ENCODE measurements at places on chromosomes 3 and 15.

- no peak for DNase-seq
Measured at GRCh38 chr3:123373474-123373987, 75.4 kb downstream of the ADCY5 start.

- DNase-seq = no peak
Measured at GRCh38 chr3:157871838-157872460, 234.3 kb downstream of the SHOX2 start.

- DNase-seq = no peak
Measured at GRCh38 chr3:41323467-41324155, 124.3 kb downstream of the CTNNB1 start.

GRCh38 chr3:39183211-39184080 lies 8.9 kb downstream of the XIRP1 start:
- DNase-seq = no peak

- no peak for DNase-seq
Measured at GRCh38 chr15:68584756-68585573, 6.2 kb downstream of the CORO2B start.

- no peak for DNase-seq
Measured at GRCh38 chr3:4584456-4585249, 91.5 kb downstream of the ITPR1 start.

DNA sequence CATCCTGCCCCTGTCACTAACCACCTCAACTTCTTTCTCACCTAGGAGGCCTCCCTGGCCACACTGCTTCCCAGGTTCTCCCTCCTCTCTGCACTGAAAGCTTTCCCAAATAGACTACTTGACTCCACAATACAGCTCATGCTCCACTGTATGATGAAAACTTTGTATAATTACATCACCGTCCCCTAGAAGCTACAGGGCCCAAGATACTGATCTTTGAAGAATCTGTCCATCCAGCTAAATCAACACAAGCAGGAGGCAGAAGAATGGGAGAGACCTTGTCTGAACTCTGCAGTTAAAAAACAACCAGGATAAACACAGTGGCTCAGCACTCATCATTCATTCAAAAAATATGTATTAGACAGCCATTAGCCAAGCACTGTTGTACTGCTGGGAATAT lies 26.4 kb upstream of the RPS17 start:
- DNase-seq = no peak

GRCh38 chr3:131107637-131108433 lies 81.2 kb downstream of the NEK11 start:
- no peak for DNase-seq

DNA sequence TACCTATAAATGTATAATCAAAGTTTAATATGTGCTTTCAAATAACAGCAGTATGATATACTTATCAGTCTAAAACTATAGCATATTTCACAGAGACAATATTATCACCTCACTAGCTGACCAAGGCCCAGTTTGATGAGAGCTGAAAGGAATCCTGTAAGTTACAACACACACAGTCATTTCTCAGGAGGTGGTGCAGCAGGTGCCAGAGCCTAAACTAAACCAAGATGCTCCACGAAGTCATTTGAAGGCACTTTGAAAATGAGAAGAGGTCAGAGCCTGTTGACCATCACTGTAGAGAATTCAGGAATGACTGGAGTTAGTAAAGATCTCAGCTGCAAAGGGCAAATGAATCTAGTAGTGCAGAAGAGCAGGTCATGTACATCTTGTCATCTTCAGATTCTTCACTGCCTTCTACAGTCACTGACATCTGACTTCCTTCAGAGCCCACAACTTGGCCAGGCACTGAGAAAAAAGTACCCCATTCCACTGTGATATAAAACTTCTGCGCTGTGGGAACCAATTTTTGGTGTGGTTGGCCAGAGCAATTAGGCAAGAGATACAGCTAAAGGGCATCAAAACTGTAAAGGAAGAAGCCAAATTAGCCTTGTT lies 7.9 kb downstream of the GBE1 start:
- no peak for DNase-seq

GRCh38 chr3:116045314-116045713 lies 400.0 kb downstream of the LSAMP start:
- DNase-seq = no peak

- DNase-seq = no peak
Measured at GRCh38 chr15:42071717-42072116, 22.6 kb downstream of the PLA2G4D start.

- DNase-seq = no peak
Measured at GRCh38 chr3:87267953-87268645, 8.3 kb downstream of the POU1F1 start.

DNA sequence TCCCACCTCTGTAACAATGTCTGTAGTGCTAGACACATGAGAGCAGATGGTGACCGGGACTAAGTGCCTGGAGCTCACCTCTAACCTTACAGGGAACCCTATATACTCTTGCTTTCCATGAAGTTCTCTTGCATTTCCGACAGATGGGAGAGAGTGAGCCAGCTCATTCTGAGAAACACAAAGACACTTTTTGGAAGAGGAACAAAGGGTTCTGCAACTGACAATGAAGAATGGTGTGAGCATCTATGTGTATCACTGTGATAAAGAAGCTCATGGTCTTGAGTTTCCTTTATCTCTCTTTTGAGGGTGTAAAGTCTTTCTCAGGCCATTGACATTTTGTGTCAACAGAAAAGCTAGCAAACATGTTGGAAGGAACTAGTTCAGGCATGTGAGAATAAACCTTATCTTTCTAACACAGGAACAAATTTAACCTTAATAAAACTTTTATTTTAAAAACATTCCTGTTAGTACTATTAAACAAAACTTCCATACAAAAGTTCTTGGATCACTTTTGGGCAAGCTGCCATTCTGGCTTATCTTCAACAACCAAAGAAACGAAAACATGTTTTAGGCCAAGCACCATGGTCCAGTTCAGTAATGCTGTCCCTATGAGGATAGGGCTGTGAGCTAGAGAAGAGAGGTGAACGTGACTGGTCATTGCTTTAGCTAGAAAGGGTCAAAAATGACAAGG lies 142.7 kb downstream of the THRB start:
- no peak for DNase-seq

DNA sequence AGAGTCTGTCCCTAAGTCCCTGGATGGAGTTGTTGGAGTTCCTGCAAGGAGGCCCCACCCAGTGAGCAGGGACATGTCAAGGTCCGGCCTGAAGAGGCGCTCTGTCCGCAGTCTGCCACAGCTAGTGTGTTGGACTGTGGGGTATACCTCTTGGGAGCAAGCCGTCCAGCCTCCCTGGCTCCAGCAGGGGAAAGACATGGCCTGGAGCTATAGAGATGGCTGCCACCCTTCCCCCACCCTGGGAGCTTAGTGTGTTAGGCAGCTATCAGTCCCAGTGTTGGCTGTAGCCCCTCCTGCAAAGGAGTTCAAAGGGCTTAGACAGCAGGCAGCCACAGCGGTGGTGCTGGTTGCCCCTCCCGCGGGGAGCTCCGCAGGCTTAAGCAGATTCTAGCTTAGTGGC lies 20.3 kb downstream of the IMPG2 start:
- DNase-seq = no peak

- no peak for DNase-seq
Measured at GRCh38 chr3:8446845-8447244, 54.8 kb upstream of the LMCD1 start.

GRCh38 chr3:29853841-29854397 lies 573.0 kb downstream of the RBMS3 start:
- DNase-seq = no peak

GRCh38 chr3:130515755-130516154 lies 1.2 kb upstream of the COL6A6 start:
- DNase-seq = no peak

GRCh38 chr3:111610612-111611054 lies 15.5 kb upstream of the ZBED2 start:
- no peak for DNase-seq

DNA sequence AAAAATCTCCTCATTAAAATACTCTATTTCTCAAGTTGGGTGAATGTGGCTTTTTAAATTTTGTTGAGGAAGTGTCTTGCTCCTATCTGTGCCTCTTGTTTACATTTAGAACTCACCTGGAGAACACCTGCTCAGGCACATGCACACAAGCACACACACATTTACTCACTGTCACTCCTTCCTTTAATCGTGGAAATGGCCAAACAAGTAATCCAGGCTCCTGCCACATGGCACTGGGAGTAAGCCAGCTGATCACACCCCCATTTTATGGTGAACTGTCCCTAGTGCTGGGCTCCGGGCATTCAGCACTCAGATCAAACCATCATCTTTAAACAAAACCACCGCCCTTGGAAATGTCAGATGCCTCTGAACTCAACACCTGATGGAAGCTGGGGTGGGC lies 204.7 kb upstream of the BHLHE40 start:
- no peak for DNase-seq

- DNase-seq = no peak
Measured at GRCh38 chr3:59876533-59877062, 826.8 kb upstream of the CFAP20DC start.

GRCh38 chr15:63586790-63587189 lies 10.4 kb upstream of the FBXL22 start:
- no peak for DNase-seq

- DNase-seq = no peak
Measured at GRCh38 chr15:63135804-63136203, 14.1 kb downstream of the LACTB start.

DNA sequence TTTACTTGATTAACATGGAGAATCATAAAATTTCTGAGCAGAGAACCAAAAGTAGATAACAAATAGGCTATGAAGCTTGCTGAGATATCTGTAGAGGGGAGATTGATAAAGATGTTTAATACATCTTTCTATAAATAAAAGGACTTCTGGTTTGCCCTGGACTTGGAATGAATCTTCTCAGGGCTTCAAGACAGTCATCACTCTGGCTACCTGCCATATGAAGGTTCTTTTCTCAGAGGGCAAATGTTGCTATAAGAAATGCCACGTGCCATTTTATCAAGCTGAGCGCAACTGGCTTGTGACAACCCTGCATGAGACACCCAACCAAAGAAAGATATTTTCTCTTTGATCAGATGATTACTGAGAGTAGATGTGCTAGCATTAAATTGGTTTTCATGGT lies 192.5 kb downstream of the WNT5A start:
- DNase-seq = no peak

- DNase-seq = no peak
Measured at GRCh38 chr3:22292681-22293080, 541.7 kb upstream of the ZNF385D start.

GRCh38 chr3:160224256-160224655 lies 966 bp upstream of the C3orf80 start:
- DNase-seq = no peak

- DNase-seq = no peak
Measured at GRCh38 chr3:52849656-52850055, 14.8 kb upstream of the MUSTN1 start.

DNA sequence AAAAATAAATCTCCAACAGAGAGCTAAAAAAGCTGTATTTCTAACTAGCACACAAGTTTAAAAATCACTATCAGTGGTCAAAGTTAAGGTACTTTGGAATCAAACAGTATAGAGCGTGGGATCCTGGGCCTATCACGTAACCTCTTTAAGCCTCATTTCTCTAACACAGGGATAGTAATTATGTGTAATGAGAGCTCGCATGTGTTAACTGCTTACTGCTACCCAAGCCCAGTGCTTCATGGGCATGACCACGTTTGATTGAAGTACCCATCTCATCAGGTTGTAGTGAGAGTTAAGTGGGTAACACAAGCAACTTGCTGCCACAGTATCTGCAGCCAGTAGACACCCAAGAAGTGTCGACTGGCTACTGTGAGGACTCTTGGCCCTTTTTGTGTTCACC lies 28.2 kb upstream of the NOX5 start:
- DNase-seq = no peak

- DNase-seq = no peak
Measured at GRCh38 chr15:96766366-96766765, 435.9 kb downstream of the NR2F2 start.

- no peak for DNase-seq
Measured at GRCh38 chr3:98722389-98722788, 40.8 kb upstream of the ST3GAL6 start.

GRCh38 chr15:94857466-94857865 lies 626.1 kb downstream of the MCTP2 start:
- DNase-seq = no peak

DNA sequence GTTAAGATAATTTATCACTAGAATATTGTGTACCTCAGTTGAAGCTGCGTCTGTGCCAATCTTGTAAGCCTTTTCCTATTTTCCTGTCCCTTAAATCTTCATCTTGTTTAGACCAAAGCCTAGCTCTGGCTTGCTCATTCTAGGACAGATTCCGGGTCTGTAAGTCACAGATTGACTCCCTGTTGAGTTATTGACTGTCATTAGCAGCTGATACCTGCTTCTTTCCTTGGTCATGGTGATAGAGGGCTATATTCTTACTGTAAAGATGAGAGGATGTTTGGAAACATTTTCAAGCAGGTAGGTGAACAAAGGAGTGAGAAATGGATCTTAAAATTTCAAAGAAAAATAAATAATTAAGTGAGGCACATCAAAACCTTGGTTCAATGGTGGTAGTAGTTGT lies 200.2 kb downstream of the KCNH8 start:
- no peak for DNase-seq

DNA sequence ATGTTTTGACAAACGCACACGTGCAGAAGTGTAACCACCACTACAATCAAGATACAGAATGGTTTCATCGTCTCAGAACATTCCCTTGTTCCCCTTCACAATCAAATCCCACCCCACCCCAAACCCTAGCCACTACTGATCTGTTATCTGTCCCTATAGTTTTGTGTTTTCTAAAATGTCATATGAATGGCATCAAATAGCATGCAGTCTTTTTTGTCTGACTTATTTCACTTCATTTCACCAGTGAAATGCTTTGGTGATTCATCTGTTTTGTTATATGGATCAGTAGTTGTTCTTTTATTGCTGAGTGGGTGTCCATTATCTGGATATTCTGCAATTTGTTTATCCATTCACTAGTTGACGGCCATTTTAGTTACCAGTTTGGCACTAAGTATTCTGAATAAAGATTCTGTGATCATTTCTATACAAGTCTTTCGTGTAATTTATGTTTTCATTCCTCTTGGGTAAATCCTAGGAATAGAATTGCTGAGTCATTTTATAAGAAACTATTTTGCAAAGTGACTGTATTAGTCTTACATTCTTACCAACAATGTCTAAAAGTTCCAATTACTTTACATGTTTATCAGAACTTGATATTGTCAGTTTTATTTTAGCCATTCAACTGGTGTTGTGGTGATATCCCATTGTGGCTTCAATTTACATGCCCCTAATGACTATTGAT lies 232.8 kb downstream of the CLSTN2 start:
- DNase-seq = no peak

DNA sequence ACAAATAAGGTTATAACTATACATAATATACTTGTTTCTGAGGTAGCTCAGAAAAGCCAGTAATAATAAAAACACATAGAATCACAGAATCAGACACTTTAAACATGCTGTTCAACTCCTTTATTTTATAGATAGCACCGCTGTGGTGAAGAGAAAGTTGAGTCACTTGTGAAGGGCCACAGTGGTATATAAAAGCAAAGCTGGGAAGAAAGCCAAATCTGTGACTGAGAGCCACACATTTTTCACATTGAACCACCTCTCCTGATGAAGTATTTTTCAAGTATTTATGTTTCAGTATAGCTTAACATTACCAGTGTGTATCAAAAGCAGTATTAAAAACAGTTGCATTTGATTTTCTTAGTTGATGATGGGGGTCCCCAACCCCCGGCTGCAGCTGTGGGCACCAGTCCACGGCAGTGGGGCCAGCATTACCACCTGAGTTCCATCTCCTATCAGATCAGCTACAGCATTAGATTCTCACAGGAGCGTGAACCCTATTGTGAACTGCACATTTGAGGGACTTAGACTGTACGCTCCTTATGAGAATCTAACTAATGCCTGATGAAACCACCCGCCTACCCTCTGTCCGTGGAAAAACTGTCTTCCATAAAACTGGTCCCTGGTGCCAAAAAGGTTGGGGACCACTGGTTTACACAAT lies 46.2 kb downstream of the TBL1XR1 start:
- no peak for DNase-seq

All from activated CD8-positive, alpha-beta memory T cell treated with anti-CD3 and anti-CD28 coated beads for 48 hours (primary cell).